ENCODE measurements at places on chromosomes 16 and 17.

DNA sequence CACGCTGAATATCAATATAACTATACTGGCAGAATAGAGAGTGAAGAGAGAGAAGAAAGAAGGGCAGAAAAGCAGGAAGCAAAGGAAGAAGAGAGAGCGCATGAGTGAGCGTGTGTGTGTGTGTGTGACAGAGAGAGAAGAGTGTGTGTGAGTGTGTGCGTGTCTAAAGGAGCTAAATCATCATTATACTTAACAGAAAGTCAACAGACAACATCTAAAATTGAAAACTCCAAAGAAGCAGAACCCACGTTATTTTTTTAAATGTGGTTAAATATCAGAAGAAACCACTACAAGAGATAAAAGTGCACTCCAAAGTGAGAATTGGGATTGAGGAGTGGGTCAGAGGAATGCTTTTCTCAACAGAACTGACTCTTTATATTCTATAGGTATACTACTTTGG, 77.2 kb downstream of the BRIP1 start:
- DNase-seq: no peak

DNA sequence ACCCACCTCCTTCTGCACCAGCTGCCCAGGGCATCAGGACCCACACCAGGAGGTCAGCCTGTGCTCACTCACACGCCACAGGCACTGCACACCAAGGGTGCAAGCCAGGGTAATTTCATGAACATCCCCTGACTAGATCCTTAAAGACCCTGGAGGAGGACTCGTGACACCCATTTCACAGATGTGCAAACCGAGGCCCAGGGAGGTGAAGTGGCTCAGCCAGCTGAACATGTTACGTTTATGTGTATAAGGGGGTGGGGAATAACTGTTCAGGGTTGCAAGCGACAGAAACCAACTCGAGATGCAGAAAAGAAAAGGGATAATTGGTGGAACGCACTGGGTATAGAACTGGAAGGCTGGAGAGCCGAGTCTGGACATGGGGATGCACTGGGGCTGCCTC, 138.1 kb upstream of the FOXF1 start:
- DNase-seq: no peak

- DNase-seq: no peak
Measured at GRCh38 chr17:65559461-65559803, 2.0 kb downstream of the AXIN2 start.

DNA sequence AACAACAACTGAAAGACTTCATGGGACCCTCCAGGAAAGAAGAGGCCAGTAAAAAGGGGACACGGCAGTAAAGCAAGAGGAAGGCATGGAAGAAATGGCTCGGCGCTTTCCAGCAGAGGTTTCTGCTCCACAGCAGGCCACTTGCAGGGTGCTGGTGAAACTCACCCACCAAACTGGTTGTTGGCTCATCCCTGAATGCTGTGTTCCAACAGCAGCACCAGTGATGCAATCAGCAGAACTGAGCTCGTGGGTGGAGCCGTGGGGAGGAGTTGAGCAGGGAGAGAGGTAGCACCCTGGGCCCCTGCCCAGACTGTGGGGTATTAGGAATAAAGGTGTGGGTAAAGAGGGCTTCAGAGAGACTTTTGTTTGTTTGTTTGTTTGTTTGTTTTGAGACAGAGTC, 62.8 kb upstream of the ADCY9 start:
- DNase-seq: peak; percentile 29

- DNase-seq: no peak
Measured at GRCh38 chr17:31116167-31116566, 21.4 kb downstream of the NF1 start.

GRCh38 chr16:84476401-84476800, 28.1 kb downstream of the MEAK7 start:
- DNase-seq: no peak

GRCh38 chr16:68644715-68645493, at the start of gene CDH3:
Gene CDH3, plus strand, starts transcription at chr16:68645310. Its CDS starts 70 bp downstream, at chr16:68645380.
- DNase-seq: no peak

GRCh38 chr17:44530896-44531418, 26.3 kb upstream of the FZD2 start:
- DNase-seq: no peak

GRCh38 chr17:44837196-44837595, 7.1 kb upstream of the GJC1 start:
- DNase-seq: no peak

GRCh38 chr17:32489320-32490100, 2.7 kb downstream of the CDK5R1 start:
- DNase-seq: no peak

GRCh38 chr16:13109171-13109570, 207.8 kb downstream of the SHISA9 start:
- no peak for DNase-seq

- peak; percentile 57 for DNase-seq
Measured at GRCh38 chr17:37608351-37609169, 658 bp downstream of the SYNRG start.

DNA sequence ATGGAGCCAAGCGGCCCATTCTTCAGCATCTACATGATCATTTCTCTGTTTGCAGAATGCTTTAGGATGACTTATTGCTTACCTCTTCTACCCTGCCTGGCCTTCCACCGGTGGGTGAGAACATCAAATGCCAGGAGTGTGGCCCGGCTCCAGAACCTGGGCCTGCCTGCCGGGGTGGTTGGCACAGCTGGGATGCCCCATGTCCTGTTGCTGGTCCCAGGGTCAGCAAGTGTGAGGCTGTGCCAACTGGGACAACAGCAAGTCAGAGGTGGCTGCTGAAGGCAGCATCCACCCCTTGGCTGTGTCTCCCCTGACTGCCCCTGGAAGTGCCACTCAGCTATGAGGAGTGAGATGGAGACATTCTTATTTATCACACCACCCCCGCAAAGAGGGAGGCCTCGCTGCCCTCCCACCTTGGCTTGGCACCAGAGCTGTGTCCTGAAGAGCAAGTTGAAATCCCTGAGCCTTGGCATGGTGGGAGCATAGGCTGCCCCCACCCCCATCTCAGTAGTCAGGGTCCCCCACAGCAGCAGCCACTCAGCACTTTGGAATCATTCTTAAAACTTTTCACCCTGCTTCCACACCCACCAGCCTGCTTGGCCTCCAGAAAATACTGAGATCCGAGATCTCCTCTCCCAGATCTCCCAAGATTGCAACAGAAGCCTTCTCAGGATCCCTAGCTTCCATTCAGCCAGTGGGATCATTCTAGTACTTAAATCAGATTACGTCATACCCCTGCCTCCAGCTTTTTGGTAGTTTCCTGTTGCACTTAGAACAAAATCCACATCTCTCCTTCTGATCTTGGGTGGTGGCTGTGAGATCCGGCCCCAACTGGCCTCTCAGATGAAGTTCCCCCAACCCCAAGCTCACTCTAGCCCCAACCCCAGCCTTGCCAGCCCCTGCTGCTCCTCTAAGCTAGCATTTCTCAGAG, 127.5 kb downstream of the SOCS1 start:
- peak; percentile 39 for DNase-seq

DNA sequence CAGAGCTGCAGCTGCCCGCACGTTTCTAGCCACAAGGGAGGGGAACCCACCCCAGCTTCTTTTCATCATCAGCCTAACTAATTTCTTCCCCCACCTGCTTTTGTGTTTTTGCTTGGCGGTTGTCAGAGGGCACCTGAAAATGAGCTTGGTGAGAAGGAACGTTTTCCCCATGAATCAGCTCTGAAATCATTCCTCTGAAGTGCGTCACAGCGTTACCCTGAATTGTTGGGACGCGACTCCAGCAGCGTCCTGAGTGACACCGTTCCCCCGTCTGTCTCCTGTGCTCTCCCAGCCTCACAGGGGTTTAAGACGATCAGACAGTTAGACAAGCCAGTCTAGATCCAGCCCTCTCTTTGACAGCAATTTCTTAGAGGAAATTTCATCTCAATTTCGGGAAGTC, 722.9 kb upstream of the EEF2KMT start:
- no peak for DNase-seq

DNA sequence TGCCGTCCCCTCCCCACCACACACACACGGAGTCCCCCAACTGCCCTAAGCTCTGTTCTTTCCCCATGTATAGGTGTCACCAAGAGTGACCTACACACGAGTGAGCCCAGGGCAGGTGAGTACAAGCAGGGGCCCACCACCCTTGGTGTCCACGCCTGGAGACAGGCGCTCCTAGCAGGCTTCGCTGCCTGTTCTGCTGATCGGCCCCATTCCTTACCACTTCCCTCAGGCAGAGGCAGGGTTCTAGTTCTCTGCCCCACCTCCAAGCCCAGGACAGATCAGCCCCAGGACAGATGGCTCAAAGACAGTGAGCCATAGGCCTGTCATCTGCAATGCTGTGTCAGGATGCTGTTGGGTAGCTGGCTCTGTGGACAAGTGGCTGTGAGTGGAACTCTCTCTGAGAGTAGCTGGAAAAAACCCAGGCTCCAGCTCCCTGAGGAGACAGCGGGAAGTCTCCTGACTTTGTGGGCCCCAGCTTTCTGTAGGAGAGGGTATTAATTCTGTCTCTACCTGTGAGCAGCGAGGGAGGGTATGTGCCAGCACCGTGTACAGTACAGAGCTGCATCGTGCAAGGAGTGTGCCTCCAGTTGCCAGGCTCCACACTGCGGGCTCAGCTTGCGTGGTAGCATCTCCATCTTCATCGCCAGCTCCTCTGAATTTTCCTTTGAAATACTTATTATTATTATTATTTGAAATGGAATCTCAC, 897 bp downstream of the TP53I13 start:
- no peak for DNase-seq

- DNase-seq: no peak
Measured at GRCh38 chr17:78044280-78044835, 84.2 kb downstream of the TMC6 start.

- DNase-seq: no peak
Measured at GRCh38 chr16:59087641-59088040, 353.5 kb upstream of the GOT2 start.

- no peak for DNase-seq
Measured at GRCh38 chr16:69513180-69513966, 52.4 kb upstream of the NFAT5 start.

DNA sequence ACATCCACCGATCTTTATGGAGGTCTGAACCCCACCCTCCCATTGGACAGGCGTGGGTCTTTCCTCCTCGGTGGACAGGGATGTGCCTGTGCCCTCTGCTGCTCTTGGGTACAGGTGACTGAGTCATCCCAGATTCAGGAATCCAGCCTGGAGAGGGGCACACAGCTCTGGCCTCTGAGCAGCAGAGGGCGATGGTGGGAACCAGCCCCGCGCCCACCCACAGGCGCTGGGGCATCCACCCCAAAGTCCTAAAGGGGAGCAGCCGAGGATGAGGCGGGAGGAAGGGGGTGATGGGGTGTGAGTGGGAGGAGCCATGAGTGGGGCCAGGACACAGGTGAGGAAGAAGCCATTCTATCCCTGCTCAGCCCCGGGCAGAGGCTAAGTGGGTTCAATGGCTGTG, 35.0 kb downstream of the ENGASE start:
- DNase-seq: no peak

DNA sequence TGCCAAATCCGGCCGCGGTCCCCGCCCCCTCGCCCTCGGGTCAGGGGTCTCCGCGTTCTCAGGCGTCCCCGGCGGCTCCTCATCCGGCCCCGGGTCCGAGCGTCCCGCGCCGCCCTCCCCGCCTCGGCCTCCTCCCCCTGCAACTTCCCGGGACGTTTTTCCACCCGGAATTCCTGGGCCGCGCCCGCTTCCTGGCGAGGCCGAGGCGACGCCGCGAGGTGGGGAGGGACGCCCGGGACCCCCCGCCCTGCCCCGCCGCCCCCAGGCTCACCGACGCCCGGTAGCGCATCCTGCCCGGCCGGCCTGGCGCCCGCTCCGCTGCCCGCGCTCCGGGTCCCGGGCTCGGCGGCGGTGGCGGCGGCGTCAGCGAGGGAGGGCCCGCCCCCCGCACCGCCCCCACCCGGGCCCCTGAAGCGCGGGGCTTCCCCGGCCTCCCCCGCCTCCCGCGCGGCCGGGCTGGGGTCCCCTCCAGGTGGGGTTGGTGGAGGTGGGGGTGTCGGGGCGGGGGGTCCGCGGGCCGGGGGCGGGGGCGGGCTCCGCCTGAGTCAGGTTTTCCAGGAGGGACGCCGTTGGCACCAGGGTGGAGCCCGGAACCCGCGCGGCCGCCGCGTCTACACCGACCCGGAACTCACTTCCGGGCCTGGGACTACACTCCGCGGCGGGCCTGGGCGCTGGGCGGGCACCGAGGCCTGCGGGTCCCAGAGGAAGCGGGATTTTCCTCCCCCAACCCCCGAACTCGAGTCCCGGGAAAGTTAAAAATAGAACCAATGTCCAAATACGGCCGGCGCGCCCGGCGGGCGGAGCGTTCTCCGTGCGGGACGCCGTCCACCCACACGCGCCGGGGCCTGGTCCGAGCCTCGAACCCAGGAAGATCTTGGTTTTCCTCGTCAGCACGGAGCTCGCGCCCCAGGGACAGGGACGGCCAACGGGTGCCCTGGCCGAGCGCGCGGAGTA, 6.8 kb downstream of the MYO1C start:
- no peak for DNase-seq

DNA sequence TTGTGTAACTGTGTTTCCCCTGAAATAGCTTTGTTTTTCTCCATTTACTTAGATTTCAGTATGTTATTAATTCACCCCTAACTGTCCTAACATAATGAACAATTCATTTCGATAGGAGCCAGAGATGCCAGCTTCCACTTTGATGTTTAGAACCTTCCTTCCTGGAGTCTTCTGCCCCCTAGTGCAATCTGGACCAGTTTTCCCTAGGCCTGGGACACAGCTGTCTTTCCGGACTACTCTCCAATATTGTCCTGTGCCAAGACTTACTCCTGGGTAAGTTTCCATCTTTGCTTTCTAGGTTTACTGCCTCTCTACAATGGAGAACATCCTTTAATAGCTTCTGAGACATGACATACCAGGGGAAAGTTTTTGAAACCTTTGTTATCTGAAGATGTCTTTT, 12.8 kb downstream of the RECQL5 start:
- no peak for DNase-seq

DNA sequence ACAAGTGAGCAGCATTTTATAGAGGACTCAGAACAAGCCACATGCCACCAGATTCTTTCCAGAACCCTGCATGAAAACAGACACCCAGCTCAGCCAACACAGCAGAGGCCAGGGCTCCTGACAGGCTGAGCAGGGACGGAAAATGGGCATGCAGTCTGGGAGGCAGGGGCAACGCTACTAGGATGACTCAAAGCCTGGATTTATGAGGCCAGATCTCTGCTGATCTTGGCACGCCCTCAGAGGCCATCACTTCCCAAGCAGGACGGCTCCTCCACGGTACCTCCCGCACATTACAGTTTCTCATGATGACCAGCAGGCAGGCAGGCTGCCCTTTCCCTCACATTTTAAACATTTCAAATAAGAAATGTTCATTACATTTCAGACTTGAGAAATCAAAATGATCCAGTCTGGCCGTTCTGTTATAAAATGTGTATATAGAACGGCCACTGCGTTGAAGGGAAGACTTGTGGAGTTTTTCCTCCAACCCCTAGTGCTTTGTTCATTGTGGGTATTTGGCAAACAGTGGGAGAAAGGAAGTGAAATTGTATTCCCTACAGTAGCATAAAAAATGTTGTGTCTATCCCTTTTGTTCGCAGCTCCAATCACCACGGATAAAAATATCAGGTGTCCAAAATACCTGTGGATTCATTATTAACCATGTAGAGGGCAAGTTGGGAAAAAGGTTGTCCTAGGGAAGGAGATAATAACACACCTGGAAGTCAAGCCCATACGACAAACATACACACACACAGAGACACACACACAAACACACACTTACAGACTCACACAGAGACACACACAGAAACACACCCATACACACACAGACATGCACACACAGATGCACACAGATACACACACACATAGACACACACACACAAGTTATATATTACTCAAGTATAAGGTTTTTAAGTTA, 64.8 kb upstream of the ADAMTS18 start:
- no peak for DNase-seq

- no peak for DNase-seq
Measured at GRCh38 chr17:82831041-82831817, 8.6 kb downstream of the ZNF750 start.

GRCh38 chr16:75559564-75560372, 3.7 kb upstream of the TMEM231 start:
- no peak for DNase-seq

GRCh38 chr16:80554033-80554432, 13.2 kb downstream of the DYNLRB2 start:
- peak; percentile 41 for DNase-seq

All from AML-193 (cell line).